AG08395 (cell line): ENCODE measurements at places on chromosomes 3 and 15.

GRCh38 chr3:3080309-3080708 is 29.9 kb downstream of the IL5RA start:
- DNase-seq = no peak

DNA sequence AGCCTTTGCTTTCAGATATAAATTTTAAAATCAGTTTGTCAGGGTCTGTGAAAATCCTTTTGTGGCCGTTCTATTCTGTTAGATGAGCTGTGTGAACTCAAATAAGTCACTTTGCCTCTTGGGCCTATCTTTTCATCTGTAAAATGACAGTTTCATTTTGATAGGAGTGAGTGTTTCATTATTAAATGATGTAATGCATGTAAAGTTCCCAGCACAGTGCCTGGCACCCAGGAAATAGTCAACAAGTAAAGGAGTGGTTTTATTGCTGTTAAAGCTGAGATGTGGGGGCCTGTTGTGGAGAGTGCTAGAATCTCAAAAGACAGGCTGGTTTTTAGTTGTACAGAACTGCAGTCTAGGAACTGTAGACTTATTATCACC is 394.5 kb upstream of the CFAP20DC start:
- no peak for DNase-seq

DNA sequence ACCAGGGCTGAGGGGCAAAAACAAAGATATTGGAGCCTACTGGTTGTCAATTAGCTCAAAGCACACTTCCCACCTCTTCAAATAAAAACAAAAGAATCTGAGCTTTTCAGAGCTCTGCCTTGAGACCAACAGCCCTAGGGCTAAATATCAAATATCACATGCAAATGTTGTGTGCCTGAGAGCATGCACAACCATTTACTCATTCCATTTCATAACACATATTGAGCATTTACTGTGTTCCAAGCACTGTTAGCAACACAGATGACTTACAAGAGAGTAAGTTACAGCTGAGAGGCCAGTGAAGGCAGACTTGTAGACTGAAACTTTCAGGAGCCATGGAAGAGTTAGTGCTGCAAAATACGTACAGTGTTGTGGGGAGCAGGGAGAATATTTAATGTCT is 222.4 kb downstream of the CPNE4 start:
- DNase-seq = no peak

DNA sequence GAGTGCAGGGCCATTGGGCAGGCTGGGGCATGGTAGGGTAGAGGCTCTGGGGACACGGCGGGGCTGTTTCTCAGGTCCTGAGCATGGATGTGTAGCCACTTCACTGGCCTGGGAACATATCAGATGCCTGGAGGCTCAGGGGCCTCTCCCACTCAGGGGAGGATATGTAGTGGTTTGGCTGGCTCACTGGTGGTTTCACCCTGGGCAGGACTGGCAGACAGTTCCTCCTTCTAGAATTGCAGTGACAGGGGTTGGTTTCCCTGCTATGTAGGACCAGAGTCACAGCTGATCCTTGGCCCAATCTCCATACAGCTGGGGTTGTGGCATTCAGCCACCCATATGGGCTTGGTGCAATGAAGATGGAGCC is 4.8 kb upstream of the ARHGAP31 start:
- no peak for DNase-seq

- no peak for DNase-seq
These were observed 31.0 kb downstream of the NXPE3 start for GRCh38 chr3:101810022-101810418.
